Kidney tubule cell (primary cell): ENCODE measurements at places on chromosomes 2 and 18.

GRCh38 chr2:104845946-104846785 is 7.7 kb upstream of the POU3F3 start:
- DNase-seq = peak; percentile 46

DNA sequence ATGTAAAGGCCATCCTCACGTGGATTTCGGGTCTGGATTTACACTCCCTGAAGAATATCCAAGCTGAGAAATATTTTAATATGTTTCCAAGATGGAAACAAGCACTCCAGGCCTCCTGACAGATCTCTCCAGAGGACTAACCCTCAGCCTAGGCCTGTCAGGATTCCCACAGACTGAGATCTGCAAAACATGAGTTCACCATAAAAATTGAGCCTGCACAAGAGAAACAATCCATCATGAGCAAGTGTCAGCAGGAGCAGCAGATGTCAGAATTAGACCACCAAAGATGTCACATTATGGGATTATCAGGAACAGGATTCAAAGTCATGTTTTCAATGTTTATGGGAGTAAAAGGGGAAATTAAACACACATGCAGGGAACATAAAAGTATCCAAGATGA is 191.3 kb downstream of the TFCP2L1 start:
- no peak for DNase-seq

- peak; percentile 33 for DNase-seq
Measured at GRCh38 chr2:231037731-231038482, 584 bp downstream of the C2orf72 start.

DNA sequence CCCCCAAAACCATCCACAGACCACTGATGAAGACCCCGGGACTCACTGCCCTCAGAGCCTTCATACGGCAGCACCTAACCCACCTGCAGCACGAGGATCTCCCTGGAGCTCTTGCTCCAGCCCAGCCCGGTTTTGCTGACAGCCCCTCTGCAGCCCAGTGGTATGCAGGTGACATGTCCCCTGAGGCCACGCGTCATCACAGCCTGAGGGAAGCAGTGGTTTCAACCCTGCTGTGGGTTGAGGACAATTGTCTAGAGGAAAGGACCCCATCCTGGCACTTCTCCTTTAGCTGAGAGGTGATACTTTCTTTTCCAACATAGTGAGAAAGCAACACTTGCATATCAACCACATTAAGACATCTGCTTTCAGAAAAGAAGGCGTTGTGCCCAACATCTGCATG is 134.0 kb downstream of the SEPTIN10 start:
- no peak for DNase-seq

GRCh38 chr2:151410485-151410834 is 758 bp downstream of the RIF1 start:
- DNase-seq = peak; percentile 43

GRCh38 chr2:177272765-177273164 is 8.2 kb upstream of the NFE2L2 start:
- DNase-seq = no peak

- no peak for DNase-seq
Measured at GRCh38 chr2:202762556-202762955, 109.0 kb downstream of the ICA1L start.

DNA sequence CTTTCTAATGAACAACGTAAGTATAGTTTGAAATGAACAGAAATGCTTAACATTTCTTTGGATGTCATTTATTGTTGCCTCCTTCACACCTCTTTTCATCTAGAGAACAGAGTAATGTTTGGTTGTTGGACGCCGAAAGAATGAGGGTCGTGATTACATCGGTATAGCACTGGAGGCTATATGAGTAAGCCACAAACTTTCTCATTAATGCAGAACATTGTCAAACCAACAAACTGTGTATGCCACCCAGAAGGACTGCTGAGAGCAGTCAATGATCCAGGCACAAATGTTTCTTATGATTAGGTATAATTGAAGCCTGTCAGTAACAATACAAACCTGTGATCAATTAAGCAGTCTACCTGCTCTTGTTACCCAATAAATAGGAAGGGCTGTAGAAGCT is 1494.7 kb upstream of the NXPH2 start:
- DNase-seq = peak; percentile 33

DNA sequence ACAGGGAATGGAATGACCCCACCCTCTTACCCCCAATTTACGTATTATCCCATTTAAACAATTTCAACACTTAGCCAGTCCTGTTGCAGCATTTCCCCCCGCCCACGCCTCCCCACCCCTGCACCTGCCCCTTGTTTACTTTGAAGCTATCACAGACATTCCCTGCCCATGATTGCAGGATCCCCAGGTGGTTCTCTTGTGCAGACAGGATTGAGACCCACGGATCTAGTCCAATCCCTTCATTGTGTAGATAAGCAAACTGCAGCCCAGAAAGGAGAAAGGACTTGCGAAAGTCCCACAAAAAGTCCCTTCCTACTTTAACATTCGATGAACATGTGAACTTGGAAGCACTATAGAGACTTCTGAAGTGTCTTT is 38.9 kb downstream of the TMEM17 start:
- DNase-seq = no peak

GRCh38 chr2:230439590-230439989 is 23.6 kb downstream of the SP100 start:
- DNase-seq = no peak

- no peak for DNase-seq
Measured at GRCh38 chr2:45072064-45072861, 63.0 kb upstream of the SIX2 start.

GRCh38 chr2:168354499-168354898 is 101.6 kb upstream of the CERS6 start:
- DNase-seq = no peak

DNA sequence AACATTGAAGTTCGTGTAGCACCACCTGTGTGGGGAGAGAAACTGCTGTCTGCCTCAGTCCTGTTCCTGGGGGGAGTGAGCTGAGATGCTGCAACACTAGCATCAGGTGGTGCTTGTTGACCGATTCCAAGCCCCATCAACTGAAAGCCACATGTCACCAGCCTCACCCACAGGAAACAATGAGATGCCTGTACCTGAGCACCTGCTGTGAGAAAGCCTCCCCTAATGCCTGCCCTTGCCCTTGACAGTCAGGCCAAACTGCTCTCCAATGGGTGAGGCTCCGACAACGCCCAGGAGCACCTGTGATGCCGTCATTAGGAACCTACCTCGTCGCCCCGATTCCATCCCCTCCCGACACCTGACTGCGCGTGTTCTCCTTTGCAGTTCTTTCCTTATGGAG is 104.6 kb downstream of the SMC6 start:
- no peak for DNase-seq

GRCh38 chr2:216133397-216133796 is 24.2 kb downstream of the XRCC5 start:
- DNase-seq = no peak

- DNase-seq = no peak
Measured at GRCh38 chr2:66702301-66702700, 267.4 kb downstream of the MEIS1 start.

- DNase-seq = no peak
Measured at GRCh38 chr18:68693091-68693815, 21.7 kb downstream of the TMX3 start.

- no peak for DNase-seq
Measured at GRCh38 chr2:1639086-1639858, 105.0 kb downstream of the PXDN start.

- no peak for DNase-seq
Measured at GRCh38 chr2:171185941-171186340, 25.2 kb upstream of the TLK1 start.
